ENCODE measurements at places on chromosomes 13 and 19.

- DNase-seq = no peak
Observed at GRCh38 chr13:100528353-100528752, 60.2 kb downstream of the GGACT start.

DNA sequence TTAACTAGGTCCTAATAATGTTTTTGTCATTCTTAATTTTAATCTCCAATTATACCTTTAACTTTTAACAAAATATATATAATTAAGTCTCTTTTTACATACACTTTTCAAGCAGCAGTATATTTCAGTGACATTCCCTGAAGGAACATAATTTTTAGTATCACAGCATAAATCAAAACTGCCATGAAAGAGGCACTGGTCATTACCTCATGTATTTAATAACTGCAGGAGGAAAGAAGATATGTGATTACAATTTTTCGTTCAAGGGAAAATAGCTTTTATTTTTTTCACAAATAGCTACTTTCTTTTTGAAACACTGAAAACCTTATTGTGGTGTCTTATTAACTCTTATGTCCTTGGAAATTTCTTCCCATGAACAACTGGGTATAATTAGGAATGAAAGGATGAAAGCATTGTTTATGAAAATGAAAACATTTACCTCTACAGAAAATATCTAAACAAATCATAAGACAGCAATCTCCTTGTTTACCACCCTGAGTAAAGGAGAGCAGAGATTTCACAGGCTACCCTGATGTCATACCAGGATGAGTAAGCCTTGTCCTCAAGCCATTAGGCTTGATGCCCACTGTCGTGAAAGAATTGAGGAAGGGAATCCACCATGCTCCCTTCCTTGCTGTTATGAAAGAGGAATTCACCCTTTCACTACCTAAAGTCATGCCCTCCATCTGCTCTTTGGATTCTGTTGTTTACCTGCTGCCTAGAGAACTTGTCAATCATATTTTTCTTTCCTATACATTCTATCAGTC is 877.2 kb upstream of the PCDH20 start:
- DNase-seq = no peak

GRCh38 chr19:14150041-14150769 is 13.8 kb upstream of the ASF1B start:
- DNase-seq = no peak

- no peak for DNase-seq
Observed at GRCh38 chr19:51944798-51945552, 17.7 kb downstream of the ZNF613 start.

DNA sequence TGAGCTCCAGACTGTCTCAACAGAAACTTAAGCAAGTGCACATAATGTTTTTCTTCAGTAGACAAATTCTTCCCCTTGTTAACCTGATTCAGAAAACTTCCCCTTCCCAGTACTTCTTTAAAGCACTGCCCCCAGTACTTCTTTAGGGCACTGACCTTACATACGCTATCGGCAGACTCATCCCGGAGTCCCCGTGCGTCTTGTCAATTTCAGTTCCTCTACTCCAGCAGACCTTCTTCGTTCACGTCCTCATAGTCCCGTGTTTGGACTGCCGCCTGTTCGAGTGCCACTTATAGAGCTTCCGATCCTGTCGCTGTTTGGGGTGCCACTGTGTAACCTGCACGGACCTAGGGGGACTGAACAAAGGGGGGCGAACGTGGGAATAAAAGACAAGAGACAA is 29.0 kb downstream of the ZNF627 start:
- no peak for DNase-seq

- DNase-seq = no peak
Observed at GRCh38 chr13:36432106-36432544, at the start of gene CCNA1. Gene CCNA1, plus strand, starts transcription at chr13:36432495. Its CDS starts 562 bp downstream, at chr13:36433057.

GRCh38 chr13:98466634-98467236 is 110.2 kb downstream of the STK24 start:
- DNase-seq = peak; percentile 38

GRCh38 chr19:35167251-35168119 is 12.9 kb downstream of the FXYD5 start:
- no peak for DNase-seq

GRCh38 chr19:49119411-49120324 is at the start of gene PPFIA3:
Gene PPFIA3, plus strand, starts transcription at chr19:49119544. Its CDS starts 8,330 bp downstream, at chr19:49127874.
- DNase-seq = no peak

GRCh38 chr19:18846862-18847548 is 15.2 kb downstream of the UPF1 start:
- DNase-seq = peak; percentile 54

DNA sequence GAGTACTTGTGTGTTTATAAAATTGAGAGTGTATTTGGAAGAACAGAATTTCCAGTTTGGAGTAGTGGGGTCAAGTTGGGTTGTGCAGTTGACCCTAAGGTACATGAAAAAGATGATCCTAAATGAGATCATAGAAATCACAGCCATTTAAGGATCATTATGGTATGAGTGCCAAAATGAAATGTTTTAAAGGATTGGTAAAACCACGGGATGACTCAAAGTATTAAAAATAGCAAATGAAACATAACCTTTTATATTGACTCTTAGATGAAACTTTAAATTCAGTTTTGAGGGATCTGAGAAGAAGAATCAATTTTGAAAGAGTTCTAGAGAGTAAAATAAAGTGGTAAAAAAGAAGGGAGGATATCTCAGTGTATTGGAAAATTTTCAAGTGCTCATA is 773.8 kb downstream of the GPC5 start:
- no peak for DNase-seq

GRCh38 chr19:35354898-35355297 is 3.4 kb upstream of the FFAR3 start:
- no peak for DNase-seq

GRCh38 chr13:59734393-59734792 is 429.3 kb downstream of the DIAPH3 start:
- no peak for DNase-seq

GRCh38 chr13:79740991-79741390 is 260.0 kb downstream of the NDFIP2 start:
- no peak for DNase-seq

GRCh38 chr13:109874484-109875454 is 88.4 kb upstream of the IRS2 start:
- no peak for DNase-seq
